ENCODE measurements at places on chromosomes 1 and 21.
A peak's percentile ranks its signal among the peaks of the same experiment; 100 is the strongest.

- DNase-seq = peak; percentile 75
Measured at GRCh38 chr1:41101950-41102607, 80.6 kb upstream of the SLFNL1 start.

DNA sequence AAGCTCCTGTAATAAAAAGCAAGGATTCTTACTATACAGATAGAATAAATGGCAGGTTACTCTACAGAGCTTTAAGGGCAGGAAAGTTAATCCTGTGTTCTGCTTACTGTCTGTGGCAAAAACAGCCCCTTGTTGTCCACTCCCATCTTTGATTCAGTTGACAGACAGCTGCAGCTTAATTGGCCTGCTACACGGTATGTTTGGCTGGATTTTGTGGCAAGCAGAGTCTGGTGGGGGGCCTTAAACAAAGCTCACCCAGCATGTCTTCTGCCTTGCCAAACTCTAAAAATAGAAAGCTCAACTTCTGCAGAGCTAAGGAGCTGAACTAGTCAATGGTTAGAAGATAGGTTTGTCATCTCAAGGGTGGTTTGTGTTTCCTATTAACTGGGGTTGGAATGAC is 407.2 kb downstream of the HLX start:
- no peak for DNase-seq

- DNase-seq = no peak
Measured at GRCh38 chr1:78743626-78744025, 94.0 kb downstream of the IFI44 start.

DNA sequence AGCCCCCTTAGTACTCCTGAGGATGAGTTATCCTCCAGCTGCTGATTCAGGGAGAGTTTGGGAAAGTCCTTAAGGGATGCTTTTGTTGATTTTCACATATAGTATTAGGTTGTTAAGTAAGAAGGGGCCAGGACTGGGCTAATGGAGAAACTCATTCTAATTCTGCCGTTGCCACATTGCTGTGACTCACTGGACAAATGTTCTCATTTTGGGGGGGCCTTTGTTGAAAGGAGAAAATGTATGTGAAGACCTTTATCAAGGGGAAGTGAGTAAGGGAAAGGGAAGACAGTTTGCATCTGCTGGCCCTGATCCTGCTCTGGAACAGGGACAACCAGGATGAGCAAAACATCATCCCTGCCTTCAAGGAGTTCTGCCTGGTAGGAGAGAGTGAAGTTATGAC is 123.2 kb upstream of the FGGY start:
- DNase-seq = no peak

- DNase-seq = no peak
Measured at GRCh38 chr1:20936621-20937020, 149.5 kb upstream of the HP1BP3 start.

DNA sequence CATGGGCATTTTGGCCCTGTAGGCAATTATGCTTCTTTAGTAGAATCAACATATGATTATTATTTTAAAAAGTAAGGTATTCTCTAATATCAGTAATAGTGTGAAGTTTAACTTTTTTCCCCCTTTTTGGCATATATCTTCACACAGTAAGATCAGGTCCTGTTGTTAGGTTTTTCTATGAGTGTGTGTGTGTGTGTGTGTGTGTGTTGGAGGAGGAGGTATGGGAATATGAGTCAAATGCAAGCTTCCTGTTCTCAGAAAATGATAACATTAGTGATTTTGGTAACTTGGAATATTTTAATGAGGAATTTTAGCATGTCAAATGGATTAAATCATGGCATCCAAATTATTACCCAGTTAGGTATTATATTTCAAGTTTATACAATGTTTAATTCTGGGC is 65.8 kb upstream of the BCL10 start:
- no peak for DNase-seq

DNA sequence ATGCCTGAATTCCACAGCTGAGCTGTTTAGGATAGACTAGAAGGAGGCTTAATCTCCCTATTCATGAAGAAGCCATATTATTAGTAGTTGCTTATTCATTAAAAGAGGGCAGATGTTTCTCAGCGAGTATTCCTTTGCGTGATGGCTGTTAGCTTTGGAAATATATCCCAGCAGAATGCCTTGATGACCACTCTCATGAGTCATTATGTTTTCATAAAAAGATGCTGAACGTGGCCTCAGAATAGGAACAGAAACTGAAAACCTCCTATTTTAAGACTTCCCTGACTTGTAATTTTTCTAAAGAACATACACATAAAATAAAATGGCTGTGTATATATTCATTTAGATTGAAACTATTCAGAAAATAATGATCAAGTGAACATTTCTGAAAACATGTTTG is 9.6 kb upstream of the PLA2G4A start:
- peak; percentile 57 for DNase-seq

DNA sequence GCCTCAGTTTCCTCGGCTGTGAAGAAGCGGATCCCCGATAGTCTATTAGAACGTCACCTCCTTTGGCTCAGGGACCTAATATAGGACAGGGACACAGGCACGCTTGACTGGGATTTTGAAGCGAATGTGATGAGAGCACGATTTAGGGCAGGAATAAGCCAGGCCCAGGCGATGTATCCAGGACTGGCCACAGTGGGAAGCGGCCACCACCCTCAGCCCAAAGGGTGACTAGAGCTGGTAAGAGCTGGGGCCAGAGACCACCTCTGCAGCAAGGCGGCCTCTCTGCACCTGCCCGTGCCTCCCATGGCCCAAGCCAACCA is 100.0 kb upstream of the VAMP3 start:
- DNase-seq = no peak

GRCh38 chr1:197918807-197919345 is 1.7 kb downstream of the LHX9 start:
- DNase-seq = no peak

DNA sequence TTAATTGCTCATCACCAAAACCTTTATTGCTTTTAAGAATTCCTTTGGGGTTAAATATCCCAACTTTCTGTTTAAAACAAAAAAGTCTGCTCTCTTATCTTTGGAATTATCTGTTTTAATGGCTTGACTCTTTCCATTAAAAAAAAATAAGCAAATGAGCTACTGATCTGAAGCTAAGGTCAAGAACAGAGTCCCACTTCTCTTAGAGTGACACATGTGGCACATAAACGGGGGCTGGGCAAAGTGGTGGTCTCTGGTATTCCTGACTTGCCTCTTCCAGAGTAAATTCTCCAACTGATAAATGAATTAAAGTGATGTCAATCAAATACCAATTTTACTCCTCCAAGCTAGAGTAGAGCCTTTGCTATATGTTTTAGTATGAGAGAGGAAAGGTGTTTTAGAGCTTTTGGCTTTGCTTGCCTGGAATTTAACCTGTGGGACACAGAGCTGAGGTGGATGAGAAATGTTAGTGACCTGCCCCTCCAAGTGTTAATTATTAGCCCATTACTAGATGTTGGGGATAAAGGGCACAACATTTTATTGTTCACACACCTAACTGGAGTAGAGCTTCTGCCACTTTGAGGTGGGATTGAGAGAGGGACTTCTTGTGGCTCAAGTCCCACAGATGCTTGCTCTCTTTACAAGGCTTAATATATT is 864.0 kb downstream of the LRRIQ3 start:
- no peak for DNase-seq

- DNase-seq = no peak
Measured at GRCh38 chr1:88111816-88112215, 572.3 kb upstream of the PKN2 start.

GRCh38 chr1:39940253-39940652 is 14.7 kb upstream of the MFSD2A start:
- no peak for DNase-seq

DNA sequence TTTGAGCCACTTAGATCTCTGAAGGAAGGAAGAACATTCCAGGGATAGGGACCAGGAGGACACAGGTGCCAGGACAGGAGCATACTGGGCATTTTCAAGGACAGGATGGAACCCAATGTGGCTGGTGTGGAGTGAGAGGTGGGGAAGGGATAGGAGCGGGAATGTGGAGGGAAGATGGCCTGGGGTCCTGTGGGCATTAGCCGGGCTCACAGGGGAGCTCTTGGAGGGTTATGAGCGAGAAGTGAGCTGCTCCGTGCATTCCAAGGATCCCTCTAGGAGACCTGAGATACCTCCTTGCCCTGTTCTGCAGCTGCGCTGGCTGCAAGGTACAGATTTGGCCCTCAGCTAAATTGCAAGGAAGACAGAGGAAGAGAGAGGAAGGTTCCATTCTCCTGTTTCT is 87.5 kb downstream of the IER5 start:
- DNase-seq = no peak

DNA sequence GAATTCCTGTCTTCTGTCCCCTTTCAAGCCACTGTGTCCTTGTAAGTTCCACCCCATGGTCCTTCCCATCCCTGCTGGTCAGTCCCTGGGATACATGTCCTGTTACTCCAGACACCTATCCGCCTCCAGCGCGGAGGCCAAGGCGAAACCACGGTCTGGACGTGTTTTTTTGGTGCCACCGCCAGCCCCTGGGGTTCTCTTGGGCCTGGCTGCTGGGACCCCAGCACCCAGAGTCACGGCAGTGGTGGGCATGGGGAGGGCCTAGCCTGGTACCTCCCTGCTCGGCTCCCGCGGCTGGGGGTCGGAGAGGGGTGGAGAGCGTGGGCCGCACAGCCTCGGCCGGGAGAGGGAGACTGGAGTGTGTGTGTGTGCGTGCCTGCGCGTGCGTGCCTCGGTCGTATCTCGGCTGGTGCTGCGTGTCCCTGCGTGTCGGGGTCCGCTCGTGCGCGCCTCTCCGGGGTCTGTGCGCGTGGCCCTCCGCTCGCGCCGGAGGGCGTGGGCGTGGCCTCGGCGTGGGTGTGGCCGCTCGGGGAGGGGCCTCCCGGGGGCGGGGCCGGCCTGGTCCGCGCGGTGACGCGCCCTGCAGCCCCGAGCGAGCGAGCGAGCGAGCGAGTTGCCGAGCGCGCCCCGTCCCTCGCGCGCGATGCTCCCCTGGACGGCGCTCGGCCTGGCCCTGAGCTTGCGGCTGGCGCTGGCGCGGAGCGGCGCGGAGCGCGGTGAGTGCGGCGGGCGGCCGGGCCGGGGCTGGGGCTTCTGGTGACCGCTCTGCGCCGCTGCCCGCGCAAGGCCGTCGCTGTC is at the start of gene VWA1:
Gene VWA1, plus strand, starts transcription at position 585 of the 798 bp plus-strand sequence. Its CDS starts 59 bp downstream, at position 644.
- no peak for DNase-seq

GRCh38 chr1:175209493-175209921 is 16.9 kb upstream of the KIAA0040 start:
- no peak for DNase-seq

DNA sequence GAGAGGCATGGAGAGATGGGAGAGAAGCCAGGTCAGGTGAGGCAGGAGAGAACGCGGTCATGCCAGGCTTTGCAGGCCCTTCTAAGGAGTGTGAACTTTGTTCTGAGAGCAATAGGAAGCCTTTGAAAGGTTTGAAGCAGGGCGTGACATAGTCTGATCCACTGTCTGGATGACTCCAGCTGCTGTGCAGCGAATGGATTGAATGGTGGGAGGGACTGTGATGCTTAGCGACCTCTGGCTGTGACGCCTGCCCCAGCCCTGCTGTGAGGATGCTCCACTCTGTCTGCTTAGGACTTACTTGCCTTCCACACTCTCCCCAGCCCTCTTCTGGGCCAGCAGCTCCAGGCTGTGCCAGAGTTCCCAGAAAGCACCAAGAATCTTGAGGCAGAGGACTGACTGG is 41.8 kb upstream of the POU3F1 start:
- DNase-seq = no peak

DNA sequence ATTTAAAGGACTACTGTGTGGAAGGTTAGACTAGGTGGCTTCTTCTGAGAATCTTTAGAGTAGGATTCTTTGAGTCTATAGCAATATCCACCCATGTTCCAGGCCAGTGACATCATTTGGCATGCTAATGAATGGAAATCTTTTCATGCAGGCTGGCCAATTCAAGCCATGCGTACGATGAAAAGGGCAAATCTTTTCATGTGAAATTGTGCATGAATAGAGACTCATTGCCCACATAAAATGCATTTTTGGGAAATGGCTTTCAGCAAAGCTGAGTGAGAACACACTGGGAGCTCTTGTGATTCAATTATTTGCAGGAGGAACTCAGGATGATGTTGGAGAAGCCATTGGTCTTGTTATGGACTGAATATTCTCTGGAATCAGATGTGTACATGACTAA is 324.9 kb upstream of the DAB1 start:
- DNase-seq = no peak

DNA sequence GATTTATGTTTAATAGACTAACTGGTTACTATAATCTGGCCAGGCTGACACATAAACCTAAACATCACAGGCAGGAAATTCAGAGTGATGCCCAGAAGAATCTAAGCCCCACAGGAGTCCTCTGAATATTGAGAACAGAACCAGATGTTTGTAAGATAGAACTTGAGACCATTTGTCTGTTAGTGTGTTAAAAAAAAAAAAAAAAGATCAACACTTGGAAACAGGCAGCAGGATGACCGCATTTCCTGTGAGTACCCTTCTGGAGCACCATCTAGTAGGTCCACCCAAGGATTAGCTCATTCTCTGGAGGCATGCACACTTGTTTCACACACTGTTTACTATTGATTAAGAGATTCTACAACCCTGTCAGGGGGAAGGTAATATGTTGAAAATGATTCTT is 111.4 kb upstream of the VANGL1 start:
- peak; percentile 39 for DNase-seq

DNA sequence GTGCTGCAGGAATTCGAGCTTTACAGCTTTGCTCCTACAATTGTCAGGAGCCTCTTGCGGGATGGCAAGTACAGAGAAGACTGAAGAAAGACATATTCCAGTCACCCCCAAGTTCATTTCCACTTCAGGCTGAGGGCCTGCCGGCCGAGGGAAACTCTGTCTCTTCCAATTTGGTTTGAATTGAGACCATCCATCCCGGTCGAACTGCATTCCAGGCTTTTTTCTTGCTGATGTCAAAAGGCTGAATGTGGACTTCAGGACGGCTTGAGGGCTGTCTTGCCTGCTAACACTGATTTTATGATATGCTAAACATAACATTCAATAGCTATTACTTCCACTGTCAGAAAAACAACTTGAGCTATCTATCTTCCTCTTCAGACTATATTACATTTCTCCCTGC is 79.8 kb upstream of the PLXNA2 start:
- no peak for DNase-seq

DNA sequence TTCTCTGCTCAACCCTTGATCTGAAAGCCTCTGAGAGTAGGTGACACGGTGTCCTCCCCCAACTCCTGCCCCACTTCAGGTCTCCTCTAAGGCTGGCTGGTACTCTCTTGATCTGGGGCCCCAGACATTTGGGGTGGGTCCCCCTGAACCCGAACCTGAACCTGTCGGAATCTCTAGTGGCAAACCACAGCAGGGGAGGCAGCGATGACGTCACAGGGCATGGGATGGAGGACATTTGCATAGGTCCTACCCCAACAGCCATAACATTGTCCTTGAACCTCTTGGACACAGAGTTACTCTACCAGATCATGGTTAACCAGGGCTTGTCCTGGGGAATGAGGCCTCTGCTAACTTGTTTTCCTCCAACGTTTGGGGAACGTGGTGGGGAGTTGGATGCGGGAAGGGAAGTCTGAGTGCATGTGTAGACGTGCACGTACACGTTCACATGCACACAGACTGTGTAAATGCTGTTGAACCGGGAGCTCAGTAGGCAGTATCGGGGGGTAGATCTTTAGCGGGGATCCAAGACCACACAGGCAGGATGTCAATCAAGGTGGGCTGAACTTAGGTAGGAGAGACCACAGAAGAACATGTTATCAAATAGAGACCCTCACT is 32.4 kb downstream of the CITED4 start:
- no peak for DNase-seq

All from smooth muscle cell of the brain vasculature (primary cell).